CD4-positive, alpha-beta memory T cell (primary cell): ENCODE measurements at places on chromosomes 3 and 15. TPM values are rescaled to one million over a fixed set of nuclear protein-coding genes. Genes with fewer than 3 reads are reported as not detected.

LYZL4 gene
- not detected for total RNA-seq

ADAMTS7 gene
- not detected for total RNA-seq

MTMR10 gene
- total RNA-seq: 29.6 TPM

GRAMD1C gene
- total RNA-seq: 2.6 TPM

CACNA1D gene
- not detected for total RNA-seq

SIDT1 gene
- total RNA-seq: 55.0 TPM

B3GALNT1 gene
- total RNA-seq: 0.73 TPM

GHSR gene
- not detected for total RNA-seq

CLEC3B gene
- total RNA-seq: 1.5 TPM

RBP2 gene
- not detected for total RNA-seq

GRCh38 chr3:52432225-52432624, 12.7 kb downstream of the SEMA3G start:
- DNase-seq: no peak

DNA sequence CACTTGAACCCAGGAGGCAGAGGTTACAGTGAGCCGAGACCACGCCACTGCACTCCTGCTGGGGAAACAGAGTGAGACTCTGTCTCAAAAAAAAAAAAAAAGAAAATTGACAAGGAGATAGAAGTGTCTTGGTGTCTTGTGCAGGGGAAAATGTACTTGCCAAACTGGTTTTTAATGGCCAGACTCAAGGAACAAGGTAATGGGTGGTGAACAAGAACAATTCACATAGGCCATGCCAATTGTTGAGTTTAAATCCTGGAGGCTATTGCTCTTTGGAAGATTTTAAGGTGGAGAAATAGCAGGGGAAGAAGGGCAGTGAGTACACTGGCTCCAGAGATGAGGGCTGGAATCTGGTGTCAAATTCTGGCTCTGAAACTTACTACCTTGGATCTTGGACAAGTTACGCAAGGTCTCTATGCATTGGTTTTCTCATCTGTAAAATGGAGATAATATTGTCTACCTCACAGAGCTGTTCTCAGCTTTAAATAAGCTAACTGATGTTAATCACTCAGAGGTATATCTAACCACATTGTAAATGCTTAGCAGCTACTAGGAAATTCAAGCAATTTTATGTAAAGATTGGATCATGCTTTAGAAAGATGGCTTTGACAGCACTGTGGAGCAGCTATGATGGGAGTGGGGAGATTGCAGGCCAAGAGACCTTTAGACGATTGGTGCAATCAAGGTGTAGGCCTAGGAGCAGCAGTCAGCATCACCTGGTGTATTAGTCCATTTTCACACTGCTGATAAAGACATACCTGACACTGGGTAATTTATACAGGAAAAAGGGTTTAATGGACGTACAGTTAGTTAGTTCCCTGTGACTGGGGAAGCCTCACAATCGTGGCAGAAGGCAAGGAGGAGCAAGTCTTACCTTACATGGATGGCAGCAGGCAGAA, 78.3 kb downstream of the B3GALNT1 start:
- no peak for DNase-seq

GRCh38 chr15:66934868-66935520, 130.4 kb upstream of the SMAD3 start:
- no peak for DNase-seq

DNA sequence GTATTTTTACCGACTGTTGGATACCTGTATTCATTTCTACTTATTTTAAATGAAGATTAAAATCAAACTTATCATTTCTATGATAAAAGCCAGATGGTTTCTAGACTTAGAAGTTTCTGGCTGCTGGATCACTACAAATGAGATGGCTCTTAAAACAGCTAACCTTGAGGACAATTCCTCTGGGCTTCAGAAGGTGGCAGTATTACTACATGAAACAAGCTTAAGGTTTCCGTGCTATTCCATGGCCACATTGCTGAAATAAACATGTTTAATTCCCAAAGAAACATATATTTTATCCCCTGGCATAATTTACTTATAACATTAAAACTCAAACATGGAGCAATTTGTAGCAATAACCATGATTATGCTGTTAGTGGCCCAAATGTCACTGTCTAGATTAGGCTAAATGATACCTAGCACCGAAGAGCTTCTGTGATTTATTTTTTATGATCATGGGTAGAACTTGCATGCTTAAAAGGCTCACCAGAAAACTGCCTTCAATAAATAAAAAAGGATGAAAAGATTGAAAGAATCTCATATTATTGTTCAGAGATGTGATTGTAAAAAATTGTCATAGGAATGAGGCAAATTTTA, 204.0 kb upstream of the NANOGP8 start:
- DNase-seq: no peak

GRCh38 chr3:97871186-97871585, 49.4 kb downstream of the CRYBG3 start:
- DNase-seq: no peak

- DNase-seq: no peak
These were observed 53.0 kb downstream of the PLSCR2 start for GRCh38 chr3:146416366-146416765.

- no peak for DNase-seq
These were observed 94.7 kb upstream of the TGFBR2 start for GRCh38 chr3:30511524-30512251.

DNA sequence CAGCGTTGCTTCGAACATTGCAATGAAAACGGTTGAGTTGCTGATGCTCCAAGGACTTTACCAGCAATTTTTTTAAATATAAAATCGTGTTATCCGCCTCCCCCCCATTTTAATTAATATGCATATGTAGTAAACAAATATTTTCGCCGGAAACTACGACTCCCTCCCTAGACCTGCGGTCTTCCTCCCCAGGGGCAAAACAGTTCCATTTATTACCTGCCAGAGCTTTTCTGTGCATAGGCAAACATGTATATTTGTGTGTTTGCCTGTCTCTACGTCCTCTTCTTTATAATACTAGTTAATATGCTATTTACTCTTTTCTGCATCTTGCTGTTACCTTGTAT, 593 bp upstream of the RSL24D1 start:
- no peak for DNase-seq

DNA sequence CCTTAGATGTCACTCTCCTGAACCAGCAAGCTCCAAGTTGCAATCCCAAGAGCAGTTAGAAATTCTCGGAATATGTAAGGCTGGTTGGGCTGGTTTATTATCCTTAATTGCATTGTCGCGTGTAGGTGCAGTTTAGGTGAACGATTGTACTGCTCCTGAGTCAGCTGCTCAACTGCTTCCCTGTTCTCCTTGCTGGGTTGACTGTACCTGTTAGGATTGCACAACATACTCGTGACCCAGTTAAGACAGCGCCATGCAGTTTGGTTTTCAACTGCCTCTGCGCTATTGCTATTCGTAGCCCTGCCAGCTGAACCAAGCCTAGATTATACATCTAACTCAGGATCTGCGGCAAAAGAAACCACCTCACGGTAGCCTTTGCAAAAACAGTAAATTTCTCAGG, 41.0 kb downstream of the BCL2L10 start:
- DNase-seq: no peak

GRCh38 chr15:89500397-89501270, 4.3 kb upstream of the RHCG start:
- DNase-seq: no peak

GRCh38 chr15:90286678-90287077, 21.2 kb downstream of the NGRN start:
- DNase-seq: peak; percentile 52

- no peak for DNase-seq
These were observed 301.7 kb upstream of the ATP11B start for GRCh38 chr3:182491577-182491976.

GRCh38 chr3:72153477-72154314, 368.7 kb upstream of the PROK2 start:
- DNase-seq: no peak

- no peak for DNase-seq
These were observed 12.1 kb downstream of the BLM start for GRCh38 chr15:90729261-90729660.

GRCh38 chr15:85785887-85786780, 8.6 kb downstream of the KLHL25 start:
- DNase-seq: no peak

DNA sequence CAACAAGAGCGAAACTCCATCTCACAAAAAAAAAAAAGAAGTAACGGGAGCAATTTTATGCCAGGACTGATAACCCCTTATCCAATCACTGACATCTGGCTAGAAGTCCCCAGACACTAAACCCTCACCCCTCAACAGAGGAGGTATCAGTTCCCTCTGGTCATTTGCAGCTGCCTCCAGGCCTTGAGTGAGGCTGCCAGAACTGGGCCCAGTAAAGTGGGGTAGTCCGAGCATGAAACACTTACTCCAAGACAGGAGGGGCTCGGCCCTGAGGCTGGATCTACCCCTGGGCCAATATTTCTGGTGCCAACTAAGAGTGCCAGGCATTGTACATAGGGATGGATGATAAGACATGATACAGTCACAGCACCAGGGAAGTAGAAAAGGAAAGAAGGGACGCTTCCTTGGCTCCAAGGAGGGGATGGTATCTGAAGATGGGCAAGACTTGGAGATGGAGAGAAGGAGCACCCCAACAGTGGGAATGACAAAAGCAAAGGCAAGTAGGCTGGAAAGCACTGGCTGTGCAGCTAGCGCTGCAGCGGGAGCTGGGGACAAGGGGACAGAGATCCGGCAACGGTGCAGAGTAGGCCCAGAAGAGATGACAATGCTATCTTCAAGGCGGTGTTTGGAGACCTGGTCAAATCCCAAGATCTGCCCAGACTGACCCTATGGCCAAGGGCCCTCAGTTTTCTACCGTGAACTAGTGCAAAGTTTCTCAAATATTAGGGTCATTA, 2.2 kb downstream of the XXYLT1 start:
- DNase-seq: no peak

DNA sequence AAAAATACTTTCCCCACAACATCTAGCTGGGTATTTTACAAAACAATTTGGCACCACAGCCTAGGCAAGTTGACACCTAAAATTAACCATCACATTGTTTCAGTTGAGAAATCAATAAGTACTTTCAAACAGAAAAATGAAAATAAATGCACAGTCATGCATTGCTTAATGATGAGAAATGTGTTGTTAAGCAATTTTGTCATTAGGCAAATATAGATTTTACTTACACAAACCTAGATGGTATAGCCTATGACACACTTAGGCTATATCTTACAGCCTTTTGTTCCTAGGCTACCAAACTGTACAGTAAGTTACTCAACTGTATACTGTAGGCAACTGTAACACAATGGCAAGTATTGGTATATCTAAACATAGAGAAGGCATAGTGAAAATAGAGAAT, 608.6 kb upstream of the BCHE start:
- no peak for DNase-seq

GRCh38 chr3:55461896-55462295, 25.2 kb downstream of the WNT5A start:
- DNase-seq: no peak

DNA sequence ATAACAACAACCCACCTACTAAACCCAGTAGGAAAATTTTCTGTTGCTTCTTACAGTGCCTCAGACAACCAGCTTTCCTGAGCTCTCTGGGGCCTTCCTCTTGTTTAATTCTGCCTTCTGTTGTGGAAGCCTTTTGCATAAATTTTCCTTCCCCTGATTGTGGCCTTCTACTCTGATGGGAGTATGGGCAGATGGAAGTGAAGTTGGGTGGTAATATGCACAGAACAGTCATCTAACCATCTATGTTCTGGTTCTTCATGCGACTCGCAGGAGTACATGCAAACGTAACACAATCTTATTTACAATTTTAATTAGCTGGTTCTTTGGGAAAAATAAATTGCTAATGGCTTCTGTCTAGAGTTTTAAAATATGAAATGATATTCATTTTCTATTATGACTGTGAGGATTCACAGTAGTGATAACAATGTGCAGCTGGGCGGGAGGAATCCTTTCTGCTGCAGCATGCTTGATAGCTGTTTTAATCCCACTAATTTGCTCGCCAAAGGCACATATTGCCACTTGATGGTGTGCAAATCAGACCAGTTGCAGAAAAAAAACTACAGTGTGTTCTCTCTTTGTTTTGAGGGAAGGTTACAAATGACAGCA, 311.5 kb upstream of the ROPN1 start:
- no peak for DNase-seq

GRCh38 chr3:99755831-99756230, 61.8 kb upstream of the CMSS1 start:
- DNase-seq: no peak

GRCh38 chr3:193207290-193208273, 33.4 kb upstream of the PLAAT1 start:
- DNase-seq: no peak

GRCh38 chr15:40846841-40847222, 3.0 kb downstream of the SPINT1 start:
- no peak for DNase-seq

GRCh38 chr15:64842986-64843561, 1.4 kb downstream of the PLEKHO2 start:
- DNase-seq: no peak

GRCh38 chr3:103796068-103796467, 1361.3 kb downstream of the ZPLD1 start:
- no peak for DNase-seq

DNA sequence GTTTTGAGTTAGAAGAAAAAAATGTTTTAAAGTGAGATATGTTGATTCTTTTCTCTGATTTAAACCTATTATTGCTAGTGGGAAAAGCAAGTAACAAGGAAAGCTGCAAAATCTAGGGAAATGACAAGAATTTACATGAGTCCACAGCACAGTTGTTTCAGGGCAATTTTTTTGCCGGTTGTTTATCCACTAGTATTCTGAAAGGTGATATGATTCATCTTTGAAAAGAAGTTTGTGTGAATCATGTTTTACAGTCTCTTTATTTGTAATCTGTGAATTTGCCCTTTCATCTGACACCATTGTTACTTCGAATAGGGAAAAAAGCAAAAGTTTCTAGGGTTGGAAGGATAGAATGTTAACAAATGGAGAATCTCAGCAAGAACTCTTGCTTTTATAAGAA, 894.7 kb downstream of the OTOL1 start:
- no peak for DNase-seq

- no peak for DNase-seq
These were observed 21.9 kb upstream of the NR1I2 start for GRCh38 chr3:119759962-119760361.

DNA sequence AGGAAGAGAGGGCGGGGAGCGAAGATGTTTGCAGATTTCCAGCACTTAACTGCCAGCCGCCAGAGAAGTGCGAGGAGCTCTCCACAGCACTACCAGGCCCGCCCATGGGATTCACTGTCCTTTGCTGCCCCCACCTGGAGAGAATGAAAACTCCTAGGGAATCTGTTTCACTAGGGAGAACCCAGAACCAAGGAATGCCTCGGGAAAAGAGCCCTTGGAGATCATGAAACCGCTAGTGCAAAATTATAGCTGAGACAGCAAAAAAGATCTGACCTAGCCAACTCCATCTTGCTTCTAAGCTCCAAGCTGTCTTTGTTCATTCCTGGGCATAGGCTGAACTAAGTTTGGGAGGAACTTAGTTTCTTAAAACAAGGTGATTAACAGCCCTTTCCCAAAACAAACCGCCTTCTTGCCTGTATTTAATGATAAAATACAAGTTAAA, 82.6 kb upstream of the GCNT3 start:
- DNase-seq: peak; percentile 65

DNA sequence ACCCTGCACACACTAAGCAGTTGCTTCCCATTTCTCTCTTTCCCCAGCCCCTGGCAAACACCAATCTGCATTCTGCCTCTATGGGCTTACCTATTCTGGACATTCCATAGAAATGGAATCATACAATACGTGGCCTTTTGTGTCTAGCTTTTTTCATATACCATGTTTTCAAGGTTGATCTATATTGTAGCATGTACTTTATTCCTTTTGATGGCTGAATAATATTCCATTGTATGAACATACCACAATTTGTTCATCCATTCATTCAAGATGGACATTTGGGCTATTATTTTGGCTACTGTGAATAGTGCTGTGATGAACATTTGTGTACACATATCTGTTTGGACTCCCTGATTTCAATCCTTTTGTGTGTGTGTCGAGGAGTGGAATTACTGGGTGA, 18.1 kb upstream of the ADAMTS9 start:
- no peak for DNase-seq

GRCh38 chr15:63998489-63998888, 47.8 kb downstream of the DAPK2 start:
- no peak for DNase-seq
